ENCODE measurements at places on chromosomes 12 and 14.

- no peak for DNase-seq
Observed at GRCh38 chr14:72740504-72740961, 153.4 kb downstream of the DPF3 start.

DNA sequence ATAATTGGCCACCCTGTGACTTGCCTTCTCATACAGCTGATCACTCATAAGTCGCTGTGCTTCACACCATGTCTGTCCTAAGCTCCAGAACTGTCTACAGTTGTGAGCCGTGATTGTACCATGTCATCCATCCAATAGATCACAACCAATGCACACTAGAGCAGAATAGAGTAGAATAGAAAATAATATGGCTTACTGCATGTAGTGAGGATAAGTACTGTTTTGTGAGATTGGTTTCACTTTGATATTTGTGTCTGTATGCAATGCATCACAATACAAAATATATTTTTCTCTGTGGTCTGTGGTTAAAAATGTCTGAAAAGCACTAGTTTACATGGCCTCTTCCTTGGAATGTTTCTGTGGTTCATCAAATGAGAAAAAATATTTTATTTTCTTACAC is 237.6 kb upstream of the PRKD1 start:
- no peak for DNase-seq

- no peak for DNase-seq
Observed at GRCh38 chr12:128661226-128661569, 162.6 kb downstream of the SLC15A4 start.

DNA sequence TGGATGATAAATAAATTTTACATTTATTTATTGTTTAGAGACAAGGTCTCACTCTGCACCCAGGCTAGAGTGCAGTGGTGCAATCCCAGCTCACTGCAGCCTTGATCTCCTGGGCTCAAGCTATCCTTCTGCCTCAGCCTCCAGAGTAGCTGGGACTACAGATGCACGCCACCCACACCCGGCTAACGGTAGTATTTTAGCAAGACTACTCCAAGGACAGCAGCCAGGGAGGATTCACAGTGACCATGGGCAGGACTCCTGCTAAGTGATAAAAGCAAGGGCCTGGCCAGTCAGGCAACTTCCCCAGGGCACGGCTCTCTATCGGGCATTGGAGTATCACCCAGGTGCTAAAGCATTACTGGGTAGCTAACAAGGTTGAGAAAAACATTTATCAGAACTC is 55.4 kb downstream of the ARL6IP4 start:
- no peak for DNase-seq

DNA sequence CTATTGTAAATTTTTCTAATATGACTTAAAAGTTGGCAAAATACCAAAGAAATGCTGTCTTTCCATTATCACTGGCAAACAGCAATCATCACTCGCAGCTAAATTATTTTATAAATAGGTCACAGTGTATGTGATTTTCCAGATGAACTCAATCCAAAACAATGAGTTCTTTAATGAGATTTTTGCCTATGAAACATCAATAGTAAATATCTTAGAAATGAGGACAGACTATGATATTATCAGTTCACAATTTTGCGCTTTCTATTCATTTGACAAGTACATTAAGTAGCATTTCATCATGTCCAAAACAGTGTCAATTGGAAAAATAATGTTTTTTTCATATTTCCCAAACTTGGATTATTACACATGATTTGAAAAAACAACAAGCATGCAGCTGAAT is 65.7 kb downstream of the PIK3C2G start:
- no peak for DNase-seq

DNA sequence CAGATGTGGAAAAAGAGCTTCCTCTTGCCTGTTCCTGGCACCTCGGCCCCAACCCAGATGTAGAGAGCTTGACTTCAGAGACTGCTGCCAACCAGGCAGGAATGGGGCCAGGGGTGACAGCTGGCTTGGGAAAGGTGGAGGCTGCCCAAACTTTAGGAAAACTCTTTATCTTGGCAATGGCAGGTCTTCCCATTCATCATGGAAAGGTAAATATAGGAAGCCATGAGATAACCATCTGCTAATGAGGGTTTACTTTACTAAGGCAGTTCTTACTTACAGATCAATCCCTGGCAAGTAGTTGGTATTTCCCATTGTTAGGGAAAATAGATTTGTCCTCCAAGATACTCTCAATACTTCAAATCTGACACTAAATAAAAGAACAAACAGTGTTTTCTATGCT is 143.1 kb upstream of the NUDT4 start:
- DNase-seq: no peak

DNA sequence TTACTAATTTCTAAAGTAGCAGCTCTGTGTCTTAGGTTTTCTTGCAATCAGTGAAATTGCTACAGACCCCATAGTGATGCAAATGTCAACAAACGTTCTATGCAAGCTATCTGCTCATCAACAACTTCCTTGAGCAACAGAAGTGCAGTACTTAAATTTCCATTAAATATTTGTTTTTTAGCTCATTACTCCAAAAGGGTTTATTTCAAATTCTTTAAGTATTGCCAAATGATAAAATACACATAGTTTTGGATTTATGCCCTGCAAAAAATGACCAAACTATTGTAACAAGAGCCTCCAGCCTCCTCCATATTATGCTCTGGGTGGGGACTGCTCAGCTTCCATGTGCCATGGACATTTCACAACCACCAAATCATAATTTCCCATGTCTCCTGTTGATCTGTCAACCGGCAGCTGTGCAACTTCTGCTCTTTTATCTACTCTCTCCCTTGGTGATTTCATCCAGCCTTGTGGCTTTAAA is 4.4 kb downstream of the BDKRB1 start:
- no peak for DNase-seq

- DNase-seq: no peak
Observed at GRCh38 chr14:34124585-34124984, 173.7 kb upstream of the EGLN3 start.

GRCh38 chr12:104910196-104910840 is 47.8 kb downstream of the SLC41A2 start:
- DNase-seq: no peak

GRCh38 chr12:121968876-121969275 is 50.5 kb downstream of the CFAP251 start:
- DNase-seq: no peak

DNA sequence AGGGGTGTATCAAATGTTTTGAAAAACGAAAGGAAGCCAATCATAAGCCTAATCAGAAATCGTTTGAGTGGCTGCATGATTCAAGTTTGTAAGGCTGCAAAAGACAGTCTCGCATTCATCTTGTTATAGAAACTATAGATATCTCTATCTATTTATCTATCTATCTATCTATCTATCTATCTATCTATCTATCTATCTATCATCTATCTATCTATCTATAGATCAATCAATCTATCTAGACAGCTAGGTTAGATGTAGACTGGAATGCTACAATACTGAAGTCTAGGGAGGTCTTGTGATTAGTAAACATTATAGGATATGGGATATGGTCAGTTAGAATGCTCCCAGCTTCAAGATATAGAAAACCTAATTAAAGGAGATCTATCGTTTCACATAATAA is 52.2 kb upstream of the BTG1 start:
- no peak for DNase-seq

- DNase-seq: no peak
Observed at GRCh38 chr14:66284346-66284745, 201.8 kb upstream of the CCDC196 start.

DNA sequence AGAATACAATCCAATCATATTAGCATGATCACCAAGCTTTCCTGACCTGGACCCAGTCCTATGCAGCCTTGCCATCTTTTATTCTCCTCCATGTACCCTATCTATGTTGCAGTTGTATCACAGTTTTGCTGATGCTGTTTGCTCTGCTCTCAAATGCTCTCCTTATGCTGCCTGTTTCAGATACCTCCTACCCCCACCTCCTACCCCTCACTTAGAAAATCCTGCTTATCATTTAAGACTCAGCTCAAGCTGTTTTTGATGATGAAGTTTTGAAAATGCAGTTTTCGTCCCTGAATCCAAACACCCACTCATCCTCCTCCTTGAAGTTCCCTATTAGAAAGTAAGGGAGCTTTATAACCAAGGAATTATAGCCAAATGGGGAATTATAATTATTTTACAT is 457.4 kb upstream of the ATP2B1 start:
- no peak for DNase-seq

GRCh38 chr14:98954349-98955000 is 317.5 kb downstream of the BCL11B start:
- no peak for DNase-seq

DNA sequence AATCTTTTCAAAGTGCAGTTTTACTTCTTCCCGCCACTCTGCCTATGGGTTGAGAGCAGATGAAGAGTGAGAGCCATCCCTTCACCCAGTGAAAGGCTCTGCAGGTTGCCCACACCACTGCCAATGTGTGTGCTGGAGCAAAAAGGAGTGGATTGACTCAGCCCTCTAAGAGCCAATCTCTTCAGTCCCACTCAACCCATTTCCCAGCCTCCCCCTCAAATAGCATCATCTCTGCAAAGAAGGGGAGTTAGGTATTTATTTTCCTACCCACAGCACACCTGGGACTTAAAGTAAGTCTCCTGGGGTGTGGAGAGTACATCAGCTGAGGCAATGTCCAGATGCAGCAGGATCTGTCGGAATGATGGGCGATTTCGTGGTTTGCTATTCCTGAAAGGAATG is 15.3 kb downstream of the MAP3K12 start:
- no peak for DNase-seq

GRCh38 chr12:121825041-121825523 is 21.3 kb downstream of the SETD1B start:
- DNase-seq: no peak

- no peak for DNase-seq
Observed at GRCh38 chr12:119710965-119711551, 43.1 kb downstream of the PRKAB1 start.

- peak; percentile 39 for DNase-seq
Observed at GRCh38 chr14:99189201-99189801, 82.7 kb downstream of the BCL11B start.

DNA sequence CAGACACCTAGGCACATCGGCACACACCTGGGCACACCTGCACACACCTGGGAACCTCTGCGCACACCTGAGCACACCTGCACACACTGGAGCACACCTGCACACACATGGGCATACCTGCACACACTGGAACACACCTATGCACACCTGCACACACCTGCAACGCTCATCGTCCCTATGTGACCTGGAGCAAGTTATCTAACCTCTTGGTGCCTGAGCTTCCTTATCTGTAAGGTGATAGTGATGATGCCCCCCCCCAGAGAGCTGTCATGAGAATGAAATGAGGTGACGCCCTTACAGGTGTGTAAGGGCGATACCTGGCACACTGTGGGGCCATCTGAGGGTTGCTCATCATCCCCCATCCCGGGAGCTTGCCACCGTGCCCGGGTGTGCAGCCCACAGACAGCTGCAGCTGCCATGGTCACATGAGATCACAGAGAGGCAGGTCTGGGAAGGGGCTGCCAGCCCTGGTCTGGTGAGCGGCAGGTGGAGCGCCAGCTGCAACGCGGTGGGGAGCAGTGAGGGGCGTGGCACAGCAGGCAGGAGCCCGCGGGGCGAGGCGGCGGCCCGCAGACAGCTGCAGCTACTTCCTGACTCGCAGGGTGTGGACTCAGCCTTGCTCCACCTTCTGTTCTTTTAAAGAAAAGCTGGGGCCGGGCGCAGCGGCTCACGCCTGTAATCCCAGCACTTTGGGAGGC is 59.9 kb upstream of the FBRSL1 start:
- peak; percentile 45 for DNase-seq

GRCh38 chr12:104340925-104341611 is 37.5 kb downstream of the EID3 start:
- DNase-seq: no peak

DNA sequence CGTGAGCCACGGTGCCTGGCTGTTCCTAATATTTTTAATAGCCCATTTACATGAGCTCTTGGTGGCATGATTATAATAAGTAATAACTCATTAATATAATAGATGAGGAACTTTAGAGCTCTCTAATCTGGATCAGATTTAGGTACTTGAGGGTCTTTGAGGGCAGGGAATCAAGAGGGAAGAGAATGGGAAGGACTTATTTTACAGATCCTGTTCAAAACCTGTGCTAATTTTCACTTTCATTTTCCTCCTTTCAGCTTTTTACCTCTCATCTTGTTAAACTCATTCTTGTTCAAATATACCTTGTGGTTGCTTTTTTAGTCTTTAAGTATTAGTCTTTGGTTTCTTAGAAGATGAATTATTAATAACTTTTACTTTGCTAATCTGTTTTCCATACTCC is 5.6 kb downstream of the NECAP1 start:
- no peak for DNase-seq

- DNase-seq: no peak
Observed at GRCh38 chr14:58690801-58691516, 53.2 kb downstream of the DACT1 start.

GRCh38 chr12:53268630-53269562 is 797 bp downstream of the ESPL1 start:
- no peak for DNase-seq

DNA sequence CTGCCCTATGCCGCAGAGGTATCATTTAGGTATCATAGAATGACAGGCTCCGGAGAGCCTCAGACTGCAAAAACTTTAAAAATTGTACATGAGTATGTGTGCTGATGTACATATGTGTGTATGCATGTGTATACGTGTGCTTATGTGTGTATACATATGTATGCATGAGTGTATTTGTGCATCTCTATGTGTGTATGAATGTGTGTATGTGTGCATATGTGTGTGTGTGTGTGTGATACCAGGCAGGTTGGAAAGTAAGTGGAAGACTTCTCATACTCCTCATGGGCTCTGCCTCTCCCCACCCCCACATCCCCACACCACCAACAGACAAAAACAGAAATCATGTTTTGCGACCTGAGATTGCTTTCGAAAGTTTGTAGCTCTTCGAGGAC is 621 bp upstream of the TMEM117 start:
- DNase-seq: no peak

GRCh38 chr12:131380220-131380964 is 330.5 kb upstream of the SFSWAP start:
- DNase-seq: no peak

GRCh38 chr14:80956102-80956501 is 681 bp downstream of the TSHR start:
- no peak for DNase-seq

DNA sequence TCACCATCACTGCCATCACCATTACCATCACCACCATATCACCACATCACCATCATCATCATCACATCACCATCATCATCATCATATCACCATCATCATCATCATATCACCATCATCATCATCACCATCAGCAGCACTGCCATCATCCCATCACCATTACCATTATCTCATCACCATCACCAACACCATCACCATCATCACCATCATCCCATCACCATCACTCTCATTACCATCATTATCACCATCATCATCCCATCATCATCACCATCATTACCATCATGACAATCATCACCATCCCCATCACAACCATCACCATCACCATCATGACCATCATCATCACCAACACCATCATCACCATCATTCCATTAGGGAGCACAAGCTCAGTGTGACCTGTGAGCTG is 318.0 kb downstream of the ADGRD1 start:
- no peak for DNase-seq

GRCh38 chr12:126355346-126355745 is 1290.1 kb downstream of the AACS start:
- no peak for DNase-seq

- no peak for DNase-seq
Observed at GRCh38 chr12:15631007-15631715, 158.0 kb downstream of the EPS8 start.
